ENCODE measurements at places on chromosomes 16 and 17.

GRCh38 chr16:70523743-70524398, at the start of gene SF3B3:
Gene SF3B3 (plus strand): TSS chr16:70523816. CDS start chr16:70526657, 2,841 bp downstream.
- DNase-seq, result peak; percentile 68

DNA sequence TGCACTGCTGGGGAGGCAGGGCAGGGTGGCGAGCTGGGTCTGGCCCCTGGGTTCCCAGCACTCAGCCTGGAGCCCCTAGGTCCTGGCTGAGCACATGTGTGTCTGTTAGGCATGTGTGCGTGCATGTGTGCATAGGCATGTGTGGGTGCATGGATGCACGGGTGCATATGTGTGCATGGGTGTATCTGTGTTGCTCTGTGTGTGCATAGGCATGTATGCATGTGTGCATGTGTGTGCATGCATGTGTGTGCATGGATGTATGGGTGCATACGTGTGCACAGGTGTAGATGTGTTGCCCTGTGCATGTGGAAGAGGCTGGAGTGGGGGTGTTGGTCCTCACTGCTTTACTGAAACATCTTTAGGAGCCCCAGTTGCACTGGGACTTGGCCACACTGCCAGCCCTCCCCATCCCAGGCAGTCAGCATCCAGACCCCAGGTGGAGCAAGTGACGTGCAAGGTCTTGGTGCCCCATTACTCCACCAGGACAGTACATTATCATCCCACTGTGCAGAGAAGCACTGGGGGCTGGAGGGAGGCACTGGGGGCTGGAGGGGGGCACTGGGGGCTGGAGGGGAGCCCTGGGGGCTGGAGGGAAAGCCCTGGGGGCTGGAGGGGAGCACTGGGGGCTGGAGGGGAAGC, 10.4 kb upstream of the DPEP1 start:
- DNase-seq, result no peak

DNA sequence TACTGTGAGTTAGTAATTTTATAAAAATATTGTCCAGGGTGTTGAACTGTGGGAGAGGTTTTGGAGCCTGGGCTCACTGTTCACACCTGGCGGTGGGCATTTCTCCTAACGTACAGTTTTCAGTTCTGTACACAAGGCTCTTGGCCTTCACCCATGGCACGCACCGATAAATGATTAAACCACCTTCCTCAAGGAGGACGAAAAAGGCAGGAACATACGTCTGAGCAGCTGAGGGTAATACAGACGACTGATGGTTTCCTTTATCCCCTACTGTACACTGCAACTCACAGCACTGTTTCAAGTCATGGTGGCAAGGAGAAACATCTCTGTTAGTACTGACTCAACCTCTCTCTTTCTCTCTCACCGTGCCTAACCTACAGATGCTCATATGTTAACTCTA, 1.4 kb upstream of the ST6GALNAC1 start:
- DNase-seq, result no peak

GRCh38 chr17:71107136-71107535, 937.8 kb downstream of the KCNJ2 start:
- no peak for DNase-seq

- DNase-seq, result no peak
Measured at GRCh38 chr17:65742403-65743307, 181.2 kb upstream of the AXIN2 start.

DNA sequence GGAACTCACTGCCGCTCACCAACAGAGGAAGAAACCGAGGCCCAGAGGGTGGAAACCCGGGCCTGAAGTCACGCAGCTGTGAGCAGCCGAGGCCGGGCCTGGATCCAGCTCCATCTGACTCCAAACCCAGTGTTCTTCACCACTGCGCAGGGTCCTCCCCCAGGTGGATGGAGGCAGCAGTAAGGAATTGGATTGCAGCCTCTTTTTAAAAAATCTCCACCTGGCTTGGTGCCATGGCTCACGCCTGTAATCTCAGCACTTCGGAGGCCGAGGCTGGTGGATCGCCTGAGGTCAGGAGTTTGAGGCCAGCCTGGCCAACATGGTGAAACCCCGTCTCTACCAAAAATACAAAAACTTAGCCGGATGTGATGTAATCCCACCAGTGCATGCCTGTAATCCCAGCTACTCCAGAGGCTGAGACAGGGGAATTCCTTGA, 177.2 kb downstream of the FOXL1 start:
- DNase-seq, result no peak

- no peak for DNase-seq
Measured at GRCh38 chr16:86959091-86959651, 358.0 kb downstream of the C16orf95 start.

Measured in activated T-helper 1 cell treated with anti-CD3 and anti-CD28 coated beads, Interleukin-12 subunit alpha, Interleukin-12 subunit beta, Interleukin-2, Interleukin-4 antibody, amounts not matched to agents 30 ng/mL and 10 ng/mL and 1 ng/mL, durations not matched to agents 14 hours and 24 hours and 36 hours (primary cell).